Renal pelvis (tissue), 12 donors: ENCODE measurements at places on chromosomes 4 and X. TPM values are rescaled to one million over a fixed set of nuclear protein-coding genes. Genes with fewer than 3 reads are reported as not detected.

- DNase-seq = no peak
These were observed 348.1 kb downstream of the RAPGEF2 start for GRCh38 chr4:159451006-159451405.

DNA sequence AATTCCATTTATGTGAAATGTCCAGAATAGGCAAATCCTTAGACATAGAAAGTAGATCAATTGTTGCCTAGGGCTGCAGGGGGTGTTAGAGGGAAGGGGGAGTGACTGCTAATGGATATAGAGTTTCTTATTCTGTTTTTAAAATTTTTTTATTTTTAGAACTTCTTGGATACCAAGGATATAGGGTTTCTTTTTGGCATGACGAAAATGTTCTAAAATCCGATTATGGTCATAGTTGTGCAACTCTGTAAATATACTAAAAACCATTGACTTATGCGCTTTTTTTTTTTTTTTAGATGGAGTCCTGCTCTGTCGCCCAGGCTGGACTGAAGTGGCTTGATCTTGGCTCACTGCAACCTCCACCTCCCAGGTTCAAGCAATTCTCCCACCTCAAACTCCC, 125.2 kb upstream of the USP9X start:
- no peak for DNase-seq

DNA sequence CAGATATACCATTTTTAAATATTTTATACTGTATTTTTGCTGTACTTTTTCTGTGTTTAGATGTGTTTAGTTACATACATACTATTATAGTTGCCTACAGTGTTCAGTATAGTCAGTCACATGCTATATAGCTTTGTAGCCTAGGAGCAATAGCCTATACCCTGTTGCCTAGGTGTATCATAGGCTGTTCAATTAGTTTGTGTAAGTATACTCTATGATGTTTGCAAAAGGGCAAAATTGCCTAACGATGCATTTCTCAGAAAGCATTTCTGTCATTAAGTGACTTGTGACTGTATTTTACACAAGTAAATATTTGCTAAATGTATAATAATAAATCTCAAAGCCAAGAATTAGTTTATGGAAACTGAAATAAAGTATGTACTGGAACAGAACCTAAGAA, 9.5 kb downstream of the ETFDH start:
- no peak for DNase-seq

DNA sequence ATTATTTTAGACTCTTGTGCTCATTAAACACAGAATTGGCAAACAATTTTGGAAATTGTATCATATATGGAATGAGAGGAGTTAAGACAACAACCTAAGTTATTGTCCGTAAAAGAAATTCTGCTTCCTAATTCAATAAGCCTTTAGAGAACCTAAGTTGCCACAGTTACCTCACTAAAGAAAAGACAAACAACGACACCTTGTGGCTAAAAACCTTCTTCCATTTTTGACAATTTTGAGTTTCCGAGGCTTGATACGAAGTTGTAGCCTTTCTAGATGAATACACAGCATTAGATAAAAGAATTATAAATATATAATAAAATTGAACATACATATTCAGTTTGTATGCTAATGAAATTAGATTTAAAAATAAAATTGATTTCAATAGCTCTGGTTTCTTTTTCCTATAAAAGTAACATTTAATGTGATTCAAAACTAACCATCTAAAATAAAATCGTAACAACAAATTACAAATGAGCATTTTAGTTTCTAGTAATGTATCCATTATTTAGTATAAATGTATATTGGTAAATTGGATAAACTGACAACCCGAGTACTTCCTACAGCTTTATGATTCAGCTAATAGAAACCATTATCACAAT, 275.1 kb downstream of the GPM6A start:
- DNase-seq = peak; percentile 48

GRCh38 chr4:72567821-72568675, 973 bp downstream of the ADAMTS3 start:
- peak; percentile 78 for DNase-seq

DNA sequence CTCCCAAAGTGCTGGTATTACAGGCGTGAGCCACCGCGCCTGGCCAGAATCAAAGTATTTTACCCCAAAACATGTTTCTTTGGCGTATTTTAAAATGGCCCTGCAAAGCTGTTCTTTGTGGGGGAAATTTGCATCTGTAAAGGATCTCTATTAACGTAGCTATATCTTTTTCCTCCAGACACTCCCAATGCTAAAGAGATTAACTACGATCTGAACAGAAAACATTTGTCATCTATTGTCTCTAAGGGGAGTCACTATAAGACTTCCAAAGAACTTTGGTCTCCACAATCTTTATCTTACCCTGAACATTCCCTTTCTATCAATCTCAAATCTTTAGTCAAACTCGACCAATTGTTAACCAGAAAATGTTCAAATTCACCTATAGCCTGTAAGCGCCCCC, 19.1 kb upstream of the PDS5A start:
- DNase-seq = no peak

GRCh38 chr4:120088507-120088906, 21.9 kb upstream of the MAD2L1 start:
- DNase-seq = no peak

GRCh38 chr4:27058819-27059406, 198.3 kb downstream of the STIM2 start:
- DNase-seq = no peak

- no peak for DNase-seq
These were observed 47.9 kb downstream of the TET2 start for GRCh38 chr4:105194328-105195231.

DNA sequence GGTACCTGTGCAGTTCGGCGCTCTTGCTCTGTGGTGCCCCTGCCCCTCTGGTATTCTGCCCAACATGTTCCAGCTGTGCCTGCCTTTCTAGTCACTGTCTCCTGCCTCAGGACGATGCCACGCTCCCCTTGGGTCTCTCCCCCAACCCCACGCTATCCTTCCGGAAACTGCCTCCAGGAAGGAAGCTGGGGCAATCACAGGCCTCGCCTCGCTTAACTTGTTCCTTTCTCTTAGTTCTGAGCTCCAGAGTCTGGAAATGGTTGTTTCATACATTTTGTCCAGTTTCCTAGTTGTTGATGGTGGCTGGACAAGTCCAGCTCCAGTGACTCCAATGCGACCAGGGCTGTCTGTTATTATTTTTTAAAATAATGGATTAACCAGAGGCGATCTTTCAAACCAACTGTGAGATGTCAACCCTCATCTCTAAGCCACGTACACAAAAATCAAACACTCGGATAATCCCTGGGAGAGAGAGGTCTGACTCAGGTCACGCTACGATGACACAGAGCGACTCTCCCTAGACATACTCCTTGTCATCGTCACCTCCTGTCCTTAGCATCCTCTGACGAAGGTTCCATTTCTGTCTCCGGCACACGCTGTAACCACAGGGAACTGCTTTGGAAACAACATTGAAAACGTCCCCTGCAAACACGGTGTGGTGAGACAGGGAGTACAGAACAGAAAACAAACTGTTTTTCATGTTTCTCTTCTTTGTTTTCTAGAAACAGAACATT, 62.5 kb downstream of the ABLIM2 start:
- DNase-seq = no peak

GRCh38 chr4:10109995-10110670, 6.5 kb downstream of the WDR1 start:
- DNase-seq = no peak

GRCh38 chr4:128854433-128854832, 44.9 kb downstream of the JADE1 start:
- no peak for DNase-seq

DNA sequence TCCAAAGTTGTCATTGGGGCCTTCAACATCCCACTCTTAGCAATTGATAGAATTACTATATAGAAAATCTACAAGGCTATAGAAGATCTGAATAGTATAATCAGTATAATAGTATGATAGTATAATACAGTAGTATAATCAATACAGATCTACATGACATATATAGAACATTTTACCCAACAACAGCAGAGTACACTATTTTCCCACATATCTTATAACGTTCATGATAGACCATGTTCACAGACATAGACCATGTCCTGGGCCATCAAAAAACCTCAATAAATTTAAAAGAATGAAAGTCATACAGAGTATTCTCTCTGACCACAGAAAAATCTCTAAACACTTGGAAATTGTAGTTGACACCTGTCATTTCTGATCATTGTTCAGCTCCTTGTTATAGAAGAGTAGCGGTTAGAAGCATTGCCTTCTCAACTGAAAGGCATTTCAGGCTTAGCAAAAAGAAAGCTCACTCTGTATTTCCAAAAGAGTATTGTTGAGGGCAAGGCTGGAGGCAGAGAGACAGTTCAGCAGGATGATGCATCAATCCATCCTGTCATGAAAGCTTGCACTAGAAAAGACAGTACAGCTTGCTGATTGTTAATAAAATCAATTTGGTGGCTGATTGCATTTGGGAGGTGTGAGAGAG, 38.8 kb upstream of the ARMCX5 start:
- DNase-seq = no peak

DNA sequence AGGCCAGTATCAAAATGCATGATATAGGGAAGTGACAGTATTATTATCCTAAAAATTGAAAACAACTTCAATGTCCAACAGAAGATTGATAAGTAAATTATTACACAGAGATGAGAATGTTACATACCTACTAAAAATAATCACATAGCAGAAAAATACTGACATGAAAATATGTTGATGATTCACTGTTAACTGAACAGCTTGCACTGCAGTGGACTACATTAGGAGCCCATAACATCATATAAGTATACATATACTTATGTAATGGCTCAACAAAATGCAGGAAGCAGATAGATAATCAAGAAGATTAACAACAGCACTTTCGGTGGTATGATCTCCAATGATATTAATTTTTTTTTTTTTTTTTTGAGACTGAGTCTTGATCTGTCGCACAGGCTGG, 7.1 kb downstream of the CLOCK start:
- no peak for DNase-seq

DNA sequence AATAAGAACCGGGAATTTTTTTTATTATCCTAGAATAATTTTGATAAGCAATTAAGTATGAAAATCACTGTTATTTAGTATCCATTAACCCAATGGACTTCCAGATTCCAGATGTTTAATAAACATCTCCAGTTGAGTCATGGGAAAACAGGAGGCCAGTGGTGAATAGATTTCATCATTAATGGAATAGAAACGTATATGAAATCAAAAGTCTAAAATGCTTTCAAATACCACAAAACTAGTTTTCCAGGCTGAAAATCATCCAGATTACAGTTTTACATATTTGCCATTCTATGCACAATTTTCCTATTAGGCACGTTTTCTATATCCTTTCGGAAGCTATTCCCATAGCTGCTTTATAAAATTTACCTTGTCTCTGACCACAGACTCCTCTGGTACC, 35.0 kb downstream of the IRF2 start:
- DNase-seq = no peak

DNA sequence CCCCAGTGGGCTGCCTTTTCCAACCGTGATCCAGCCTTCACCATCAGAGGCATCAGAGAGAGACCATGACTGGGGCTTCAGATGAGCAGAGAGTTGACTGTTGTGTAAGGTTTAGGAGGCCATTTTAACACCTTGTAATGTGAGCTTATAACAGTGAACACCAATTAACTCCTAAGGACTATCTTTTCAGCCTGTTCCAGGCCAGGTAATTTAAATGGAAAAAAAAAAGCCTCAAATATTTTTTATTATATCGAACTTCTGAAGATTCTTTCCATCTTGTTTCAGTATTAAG, 13.3 kb upstream of the ELOVL6 start:
- DNase-seq = no peak

GRCh38 chrX:135484641-135485289, 35.7 kb upstream of the INTS6L start:
- peak; percentile 14 for DNase-seq

DNA sequence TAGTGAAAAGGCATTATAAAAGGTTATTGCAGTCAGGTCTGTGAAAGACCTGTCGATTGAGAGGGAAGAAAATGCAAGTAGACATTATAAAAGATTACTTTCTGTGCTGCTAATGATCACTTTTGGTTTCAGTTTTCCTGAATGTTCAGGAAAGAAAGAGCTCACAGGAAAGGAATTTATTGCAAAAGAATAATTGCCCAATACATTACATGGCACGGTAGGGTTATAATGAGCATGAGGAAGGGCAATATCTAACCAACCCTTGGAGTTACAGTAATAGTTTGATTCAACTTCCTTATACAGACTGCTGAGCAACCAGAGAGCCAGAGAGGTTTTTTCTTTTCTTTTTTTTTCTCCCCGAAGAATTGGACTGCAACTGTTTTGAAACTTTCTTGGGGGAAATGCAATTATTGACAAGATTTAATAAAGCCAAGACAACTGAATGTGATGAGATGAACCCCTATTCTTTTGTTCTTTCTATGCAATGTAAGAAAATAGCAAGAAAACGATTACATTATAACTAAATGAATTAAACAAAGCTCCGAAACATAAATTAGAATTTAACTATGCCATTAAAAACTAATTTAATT, 247.0 kb downstream of the C4orf33 start:
- no peak for DNase-seq

- no peak for DNase-seq
These were observed 84.0 kb downstream of the PABPC4L start for GRCh38 chr4:134117392-134118183.

- DNase-seq = no peak
These were observed 285.0 kb upstream of the AADAT start for GRCh38 chr4:170374770-170375169.

DNA sequence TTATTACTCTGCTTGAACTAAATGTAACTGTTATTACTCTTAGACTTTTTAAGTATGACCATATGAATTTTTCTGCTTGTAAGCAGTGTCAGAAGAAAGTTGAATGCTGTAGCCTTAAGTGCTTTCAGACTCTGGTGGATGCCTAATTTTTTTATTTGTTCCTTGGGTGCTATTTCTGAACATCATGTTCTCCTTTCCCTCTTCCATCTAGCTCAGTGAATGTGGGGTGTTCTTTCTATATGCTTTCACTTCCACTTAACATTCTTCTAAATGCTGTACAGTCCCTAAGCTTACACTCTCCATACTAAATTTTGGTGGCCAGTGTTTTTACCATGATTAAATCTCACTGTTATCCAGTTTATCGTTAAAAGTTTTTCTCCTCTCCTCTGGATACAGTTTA, 3.6 kb downstream of the DCK start:
- no peak for DNase-seq

DNA sequence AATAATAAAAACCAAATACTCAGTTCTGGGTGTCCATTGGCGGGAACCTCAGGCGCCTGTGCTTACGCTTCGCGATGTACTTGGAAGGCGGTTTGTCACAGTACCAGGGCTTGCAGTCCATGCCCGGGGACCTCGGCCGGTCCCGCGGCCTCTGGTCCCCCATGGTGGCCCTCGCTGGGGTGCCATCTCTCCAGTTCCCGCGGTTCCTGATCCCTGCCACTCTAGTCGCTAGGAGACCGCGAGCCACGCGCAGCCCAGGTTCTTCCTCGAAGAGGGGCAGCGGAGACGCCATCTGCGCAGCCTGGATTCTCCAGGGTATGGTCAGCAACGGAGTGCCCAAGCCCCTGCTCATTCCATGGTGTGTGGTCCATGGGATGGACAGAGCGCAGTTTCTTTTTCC, 26.4 kb upstream of the LANCL3 start:
- DNase-seq = no peak

DNA sequence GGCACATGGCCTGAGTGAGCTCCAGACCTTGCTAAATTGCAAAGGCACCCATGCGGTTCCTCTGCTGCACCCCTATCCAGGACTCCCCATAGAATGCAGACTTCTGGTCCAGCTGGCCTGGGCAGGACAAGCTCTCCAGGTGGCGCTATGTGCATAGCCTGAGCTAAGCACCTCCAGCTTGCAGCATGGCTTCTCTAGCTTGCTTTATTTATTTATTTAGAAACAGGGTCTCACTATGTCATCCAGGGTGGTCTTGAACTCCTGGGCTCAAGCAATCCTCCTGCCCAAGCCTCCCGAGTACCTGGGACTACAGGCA, 5.5 kb upstream of the WFS1 start:
- DNase-seq = no peak

ARHGAP24 gene
- polyA plus RNA-seq = 105 TPM

LGI2 gene
- polyA plus RNA-seq = 34.1 TPM

ARL9 gene
- polyA plus RNA-seq = 1.9 TPM

LCORL gene
- polyA plus RNA-seq = 24.9 TPM
